ENCODE measurements at places on chromosomes 1 and 21.
A peak's percentile ranks its signal among the peaks of the same experiment; 100 is the strongest.

GRCh38 chr1:41357451-41358101, 3.7 kb upstream of the FOXO6 start:
- no peak for DNase-seq

DNA sequence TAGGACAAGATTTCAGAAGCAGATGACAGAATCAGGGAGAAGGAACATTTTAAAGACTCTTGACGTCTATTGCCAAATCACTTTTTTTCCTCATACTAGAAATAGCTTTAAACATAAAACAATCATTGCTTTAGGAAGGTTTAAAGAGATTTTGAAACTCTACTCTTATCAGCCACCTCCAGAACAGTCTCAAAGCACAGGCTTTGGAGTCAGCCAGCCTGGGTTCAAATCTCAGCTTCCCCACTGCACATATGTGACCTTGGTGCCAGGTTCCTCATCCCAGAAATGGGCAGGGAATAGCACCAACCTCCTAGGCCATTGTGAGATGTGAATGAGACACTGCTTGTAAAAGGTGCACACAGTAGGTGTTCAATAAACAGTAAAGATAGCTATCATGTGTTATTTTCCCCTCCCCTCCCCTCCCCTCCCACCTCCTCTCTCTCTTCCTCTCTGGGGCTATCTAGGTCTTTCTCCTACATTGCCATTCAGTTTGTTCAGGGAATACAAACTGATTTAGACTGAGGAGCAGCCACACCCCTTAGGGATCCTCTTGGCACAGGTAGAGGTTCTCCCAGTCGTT, 20.6 kb downstream of the SPOCD1 start:
- DNase-seq = no peak

GRCh38 chr1:46692811-46693770, 21.4 kb downstream of the TEX38 start:
- no peak for DNase-seq

DNA sequence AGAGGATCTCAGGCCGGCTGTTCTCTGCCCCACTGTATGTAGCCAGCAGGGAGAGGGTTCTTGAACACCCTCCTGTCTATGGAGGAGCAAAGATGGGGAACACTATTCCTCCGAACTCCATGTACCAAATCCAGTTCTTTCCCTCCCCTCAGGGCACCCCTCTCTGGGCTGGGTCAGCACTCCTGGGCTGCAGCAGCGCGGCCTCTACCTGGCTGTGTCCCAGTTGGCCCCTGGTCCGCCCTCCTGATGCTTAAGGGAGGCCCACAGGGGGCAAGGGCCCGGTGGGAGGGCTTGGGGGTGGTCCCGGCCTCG, 471 bp upstream of the ADPRS start:
- no peak for DNase-seq

- DNase-seq = no peak
Observed at GRCh38 chr1:220906561-220907334, 27.5 kb downstream of the HLX start.

DNA sequence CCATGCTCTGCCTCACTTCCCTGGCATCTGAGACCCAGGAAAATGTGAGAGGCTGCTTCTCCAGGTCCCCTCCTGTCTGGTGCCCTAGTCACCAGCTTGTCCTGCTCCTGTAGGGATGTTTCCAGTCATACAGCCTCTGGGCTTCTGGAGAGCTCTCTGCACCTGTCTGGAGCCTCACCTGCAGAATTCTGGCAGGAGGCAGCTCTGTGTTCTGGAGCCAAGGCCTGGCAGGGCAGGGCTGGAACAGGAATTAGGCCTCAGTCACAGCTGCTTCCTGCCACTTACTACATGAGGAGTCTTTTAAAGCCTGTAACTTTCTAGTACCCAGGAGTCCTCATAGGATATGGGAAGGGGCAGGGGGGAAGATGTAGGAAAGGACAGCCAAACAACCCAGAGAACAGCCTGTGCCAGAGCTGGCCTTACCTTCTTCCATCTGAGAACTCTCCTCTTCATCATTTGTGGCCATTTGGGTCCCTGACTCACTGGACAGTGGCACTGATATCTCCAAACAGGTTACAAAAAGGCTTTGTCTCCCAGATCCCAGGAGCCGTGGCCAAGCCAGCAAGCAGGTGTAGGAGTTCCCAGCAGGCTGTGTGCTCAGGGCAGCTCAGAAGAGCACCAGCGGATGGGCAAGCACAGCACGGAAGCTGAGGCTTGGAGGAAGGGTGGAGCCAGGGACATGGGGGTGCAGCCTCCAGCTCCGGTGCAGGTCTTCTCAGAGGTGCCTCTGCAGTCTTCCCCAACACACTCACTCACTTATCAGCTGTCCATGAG, 31.4 kb upstream of the ARTN start:
- no peak for DNase-seq

- no peak for DNase-seq
Observed at GRCh38 chr1:26811708-26812107, 14.8 kb upstream of the ZDHHC18 start.

GRCh38 chr1:231558708-231559185, 30.3 kb downstream of the TSNAX start:
- no peak for DNase-seq

- peak; percentile 69 for DNase-seq
Observed at GRCh38 chr1:245153081-245153551, 1.7 kb upstream of the KIF26B start.

- no peak for DNase-seq
Observed at GRCh38 chr1:185998391-185998790, 264.2 kb downstream of the HMCN1 start.

GRCh38 chr1:209344156-209344555, 239.4 kb upstream of the CAMK1G start:
- no peak for DNase-seq

- DNase-seq = no peak
Observed at GRCh38 chr1:152513081-152513480, 1.2 kb upstream of the CRCT1 start.

DNA sequence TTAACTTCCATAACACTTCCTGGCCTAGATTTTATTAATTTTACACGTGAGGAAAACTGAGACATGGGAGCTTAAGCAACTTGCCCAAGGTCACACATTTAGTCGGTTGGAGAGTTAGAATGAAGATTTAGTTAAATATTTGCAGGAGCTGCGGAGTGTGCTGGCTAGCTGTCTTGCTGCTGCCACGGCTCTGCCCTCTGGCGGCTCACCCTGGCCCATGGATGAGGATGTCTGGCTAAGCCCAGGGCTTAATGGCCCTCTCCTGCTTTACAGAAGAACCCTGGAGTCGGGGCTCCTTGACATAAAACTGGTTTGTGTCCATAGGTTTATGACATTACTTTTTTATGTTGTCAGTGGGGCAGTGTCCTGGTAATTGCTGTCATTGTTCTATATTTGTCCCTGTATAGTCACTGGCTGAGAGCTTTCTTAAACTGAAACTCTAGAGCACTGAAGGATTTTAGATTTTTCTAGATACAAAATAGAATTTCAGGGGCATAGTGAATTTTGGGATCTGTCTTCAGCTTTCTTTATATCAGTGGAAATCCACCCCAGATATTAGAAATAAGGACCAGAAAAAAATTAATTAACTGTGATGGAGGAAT, 88.9 kb upstream of the WLS start:
- no peak for DNase-seq

DNA sequence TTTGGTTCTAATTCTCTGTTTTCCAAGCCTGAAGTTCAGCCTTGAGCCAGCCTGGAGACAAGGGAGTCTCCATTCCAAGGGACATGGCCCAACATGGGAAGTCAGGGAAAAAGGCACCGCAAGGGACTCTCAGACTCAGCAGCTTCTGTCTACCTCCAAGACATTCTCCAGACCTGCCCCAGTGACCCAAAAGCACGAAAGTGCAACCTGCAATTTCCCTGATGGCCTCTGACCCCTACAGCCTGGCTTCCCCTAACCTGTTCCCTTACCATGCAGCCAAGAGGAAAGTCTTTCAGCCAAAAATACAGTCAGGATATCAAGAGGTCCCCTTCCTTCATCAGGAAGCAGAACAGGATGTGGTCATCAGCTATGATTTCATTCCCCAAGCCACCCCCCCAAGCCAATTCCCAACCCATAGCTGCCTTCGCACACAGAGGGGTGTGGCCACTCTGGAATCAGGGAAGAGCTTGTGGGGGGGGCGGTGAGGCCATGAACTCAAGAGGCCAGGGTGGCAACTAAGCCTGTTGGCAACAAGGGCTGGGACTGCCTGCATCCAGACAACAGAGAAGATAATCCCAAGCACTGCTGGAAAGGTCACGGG, 59.2 kb downstream of the TIAM1 start:
- no peak for DNase-seq

- no peak for DNase-seq
Observed at GRCh38 chr1:19324665-19324990, 12.5 kb downstream of the SLC66A1 start.

DNA sequence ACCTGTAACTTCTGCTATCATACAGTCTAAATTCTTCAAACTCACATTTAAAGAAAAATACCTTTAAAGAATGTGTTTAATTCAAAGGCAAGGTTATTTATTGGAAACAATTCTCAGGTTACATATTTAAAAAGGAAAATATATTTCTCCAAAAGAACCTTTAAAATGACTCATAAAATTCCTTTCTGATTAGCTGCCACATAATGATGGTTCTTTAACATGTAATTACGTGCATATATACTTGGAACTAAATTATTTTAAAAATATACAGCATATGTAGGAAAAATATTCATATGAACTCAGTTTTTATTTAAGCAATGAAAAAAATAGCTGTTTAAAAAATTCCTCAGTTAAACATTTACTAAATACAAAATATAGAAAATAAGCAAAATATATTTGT, 173.6 kb downstream of the COP1 start:
- no peak for DNase-seq

DNA sequence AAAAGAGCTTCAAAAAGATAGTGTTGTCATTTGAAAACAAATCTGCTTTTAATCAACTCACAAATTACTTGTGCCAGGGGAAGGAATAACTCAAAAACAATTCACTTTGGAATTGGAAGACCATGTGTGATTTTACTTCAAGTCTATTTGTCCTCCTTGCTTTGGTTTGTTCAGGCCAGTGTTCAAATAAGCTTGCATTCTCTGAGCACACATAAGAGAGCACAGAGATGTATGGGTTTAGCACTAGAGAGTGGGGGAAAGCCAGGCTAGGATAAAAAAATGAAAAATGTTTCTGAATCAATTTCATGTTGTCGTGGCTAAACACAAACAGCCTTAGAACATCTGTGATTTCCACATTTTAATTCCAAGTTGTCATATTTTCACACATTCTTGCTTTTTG, 325.7 kb upstream of the LYPLAL1 start:
- DNase-seq = no peak

DNA sequence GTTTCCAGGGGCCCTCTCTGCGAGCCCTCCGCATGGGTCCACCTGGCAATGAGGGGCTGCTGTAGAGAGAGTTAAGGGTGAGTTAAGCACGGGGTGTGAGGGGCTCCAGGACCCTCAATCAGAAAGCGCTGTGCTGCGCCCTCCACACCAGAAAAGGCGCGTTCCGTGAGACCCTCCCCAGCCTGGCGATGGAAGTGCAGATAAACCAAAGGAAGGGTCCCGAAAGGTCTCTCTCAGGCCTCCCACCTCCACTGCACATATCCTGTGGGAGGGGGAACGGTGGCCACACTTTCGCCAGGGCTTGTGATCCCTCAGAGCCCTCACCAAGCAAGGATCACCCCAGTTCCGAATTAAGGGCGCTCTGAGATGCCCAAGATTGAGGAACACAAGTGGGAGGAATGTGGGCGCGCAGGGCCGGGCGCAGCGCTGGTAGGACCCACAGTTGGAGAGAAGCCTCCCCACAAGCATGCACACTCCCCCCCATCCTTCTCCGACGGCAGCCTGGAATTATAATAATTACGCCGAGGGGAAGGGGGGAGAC, 1.1 kb downstream of the WNT3A start:
- no peak for DNase-seq

GRCh38 chr1:115056395-115056798, 26.8 kb downstream of the TSHB start:
- no peak for DNase-seq

GRCh38 chr1:150366416-150367296, 2.7 kb downstream of the RPRD2 start:
- peak; percentile 4 for DNase-seq

GRCh38 chr1:115452600-115453329, 114.7 kb upstream of the NGF start:
- DNase-seq = no peak

- no peak for DNase-seq
Observed at GRCh38 chr1:2301607-2302291, 73.6 kb downstream of the SKI start.

GRCh38 chr1:156910309-156910782, 10.1 kb upstream of the LRRC71 start:
- DNase-seq = peak; percentile 55

- no peak for DNase-seq
Observed at GRCh38 chr1:230085178-230085515, 18.1 kb downstream of the GALNT2 start.

DNA sequence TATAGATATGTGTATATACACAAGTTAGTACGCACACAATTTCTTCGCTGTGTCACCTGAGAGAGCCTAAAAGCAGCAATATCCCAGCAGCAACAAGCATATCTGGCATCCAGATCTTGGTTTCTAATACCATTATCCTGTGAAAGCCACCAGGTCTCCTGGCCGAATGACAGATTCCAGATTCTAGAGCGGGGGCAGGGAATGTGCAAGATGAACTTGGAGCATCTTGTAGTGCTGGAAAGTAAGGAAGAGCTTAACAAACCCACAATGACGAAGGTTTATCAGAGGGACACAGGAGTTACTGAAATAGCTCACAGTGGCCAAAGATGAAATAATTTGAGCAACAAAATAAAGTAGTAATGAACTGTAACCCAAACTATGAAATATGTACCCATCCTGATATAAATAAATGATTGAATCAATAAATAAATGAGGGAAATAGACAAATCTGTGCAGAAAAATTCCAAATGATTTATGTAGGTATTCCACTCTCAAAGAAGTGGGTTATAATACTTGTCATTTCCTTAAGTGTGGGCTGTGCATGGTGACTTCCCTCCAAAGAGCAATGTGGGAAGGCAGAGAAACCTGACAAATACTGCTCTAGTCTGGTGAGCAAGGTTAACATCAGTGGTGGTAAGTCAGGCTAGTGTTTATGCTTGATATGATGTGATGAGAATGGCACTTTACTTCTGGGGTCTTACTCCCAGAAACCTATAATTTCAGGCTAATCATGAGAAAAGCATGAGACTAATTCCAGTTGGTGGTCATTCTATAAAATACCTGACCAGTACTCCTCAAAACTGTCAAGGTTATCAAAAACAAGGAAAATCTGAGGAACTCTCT, 67.9 kb downstream of the LRRC8D start:
- DNase-seq = no peak

DNA sequence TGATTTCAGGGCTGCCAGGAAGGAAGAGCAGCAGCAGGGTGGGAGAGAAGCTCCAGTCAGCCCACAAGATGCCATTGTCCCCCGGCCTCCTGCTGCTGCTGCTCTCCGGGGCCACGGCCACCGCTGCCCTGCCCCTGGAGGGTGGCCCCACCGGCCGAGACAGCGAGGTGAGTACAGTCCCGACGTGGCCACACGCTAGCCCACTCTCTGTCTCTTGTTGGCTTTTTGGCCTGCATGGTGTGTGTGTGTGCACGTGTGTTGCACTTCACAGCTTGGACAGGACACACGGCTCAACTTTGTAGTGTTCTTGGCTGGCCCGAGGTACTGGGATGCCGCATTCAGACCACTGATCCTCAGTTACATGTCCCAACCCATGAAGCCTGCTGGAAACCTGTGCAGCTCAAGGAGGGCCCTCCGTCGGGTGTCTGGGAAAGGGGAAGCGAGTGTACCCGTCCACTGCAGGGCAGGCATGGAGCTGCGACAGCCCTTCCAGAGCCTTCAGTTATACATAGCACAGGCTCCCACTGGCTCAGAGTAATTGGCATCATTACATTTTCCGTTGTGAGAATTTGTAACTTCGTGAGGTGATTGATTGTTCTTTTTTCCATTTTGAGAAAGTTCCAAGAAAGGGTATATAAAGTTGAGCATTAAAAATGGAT, 454 bp downstream of the CORT start:
- DNase-seq = no peak

GRCh38 chr1:203033917-203034316, 7.6 kb downstream of the PPFIA4 start:
- DNase-seq = no peak

Data from CD4-positive, alpha-beta T cell treated with Interleukin-10 for 1 hour (primary cell).